ENCODE measurements at places on chromosomes 1 and 21. TPM values are rescaled to one million over a fixed set of nuclear protein-coding genes. Genes with fewer than 3 reads are reported as not detected.

DNA sequence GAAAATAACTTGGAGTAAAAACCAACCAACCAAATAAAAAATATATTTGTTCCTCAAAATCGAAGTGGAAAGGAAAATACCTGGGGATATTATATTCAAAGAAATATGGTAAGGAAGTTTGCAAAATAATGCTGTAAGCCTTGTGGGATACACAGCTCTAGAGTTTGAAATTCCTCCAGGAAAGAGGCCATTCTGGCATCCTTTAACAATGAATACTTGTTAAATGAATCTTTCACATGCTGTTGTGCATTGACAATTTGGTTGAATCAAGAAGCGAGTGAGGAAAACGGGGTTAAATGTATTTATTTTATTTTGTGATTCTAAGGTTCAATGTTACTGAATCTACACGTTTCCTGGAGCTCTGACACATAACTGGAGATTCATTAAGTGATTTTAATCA, 30.5 kb upstream of the NTNG1 start:
- no peaks in the 10 kb centered on the region for H3K4me1 ChIP-seq
- no peaks in the 10 kb centered on the region for H3K36me3 ChIP-seq
- no peak overlapping the region for H3K27ac ChIP-seq
- peaks cover 10% of the 10 kb centered on the region for H3K27me3 ChIP-seq
- no peak overlapping the region for H3K4me3 ChIP-seq

DNA sequence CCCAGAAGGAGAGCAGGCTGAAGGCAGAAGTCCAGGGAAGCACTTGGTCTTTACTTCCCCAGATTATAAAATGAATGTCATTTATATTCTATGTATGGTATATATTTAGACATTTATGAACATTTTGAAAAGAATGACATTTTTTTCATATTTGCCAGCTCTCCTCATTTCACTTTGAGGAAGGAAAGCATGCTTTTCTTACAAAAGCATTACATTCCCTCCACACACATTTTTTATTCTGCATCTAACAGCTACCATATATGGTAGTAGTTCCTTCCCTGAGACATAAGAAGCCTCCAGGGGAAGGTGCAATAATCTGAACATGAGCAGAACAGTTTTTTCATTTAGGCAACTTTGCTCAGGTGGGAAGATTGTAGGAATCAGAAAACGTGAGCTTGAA, 94.0 kb downstream of the LRRC7 start:
- no peak overlapping the region for H3K27ac ChIP-seq
- DNase-seq = no peak
- H3K4me1 ChIP-seq = peaks cover 7% of the 10 kb centered on the region
- H3K36me3 ChIP-seq = no peaks in the 10 kb centered on the region
- no peak overlapping the region for H3K4me3 ChIP-seq
- H3K27me3 ChIP-seq = no peaks in the 10 kb centered on the region

GRCh38 chr1:26994787-26995517, 1.5 kb downstream of the TRNP1 start:
- H3K4me3 ChIP-seq = peak overlapping the region; percentile 83
- H3K4me1 ChIP-seq = peaks cover 26% of the 10 kb centered on the region
- DNase-seq = no peak

The C4BPA gene
- total RNA-seq = not detected

- no peak overlapping the region for H3K27ac ChIP-seq
- DNase-seq = no peak
- H3K36me3 ChIP-seq = no peaks in the 10 kb centered on the region
- no peaks in the 10 kb centered on the region for H3K4me1 ChIP-seq
- no peaks in the 10 kb centered on the region for H3K27me3 ChIP-seq
Observed at GRCh38 chr1:215835951-215836350, 268.8 kb downstream of the KCTD3 start.

GRCh38 chr1:191388283-191388682, 770.0 kb upstream of the RGS18 start:
- H3K4me3 ChIP-seq = no peak overlapping the region
- no peaks in the 10 kb centered on the region for H3K27me3 ChIP-seq
- DNase-seq = no peak
- H3K36me3 ChIP-seq = no peaks in the 10 kb centered on the region
- H3K27ac ChIP-seq = no peak overlapping the region
- H3K4me1 ChIP-seq = no peaks in the 10 kb centered on the region

DNA sequence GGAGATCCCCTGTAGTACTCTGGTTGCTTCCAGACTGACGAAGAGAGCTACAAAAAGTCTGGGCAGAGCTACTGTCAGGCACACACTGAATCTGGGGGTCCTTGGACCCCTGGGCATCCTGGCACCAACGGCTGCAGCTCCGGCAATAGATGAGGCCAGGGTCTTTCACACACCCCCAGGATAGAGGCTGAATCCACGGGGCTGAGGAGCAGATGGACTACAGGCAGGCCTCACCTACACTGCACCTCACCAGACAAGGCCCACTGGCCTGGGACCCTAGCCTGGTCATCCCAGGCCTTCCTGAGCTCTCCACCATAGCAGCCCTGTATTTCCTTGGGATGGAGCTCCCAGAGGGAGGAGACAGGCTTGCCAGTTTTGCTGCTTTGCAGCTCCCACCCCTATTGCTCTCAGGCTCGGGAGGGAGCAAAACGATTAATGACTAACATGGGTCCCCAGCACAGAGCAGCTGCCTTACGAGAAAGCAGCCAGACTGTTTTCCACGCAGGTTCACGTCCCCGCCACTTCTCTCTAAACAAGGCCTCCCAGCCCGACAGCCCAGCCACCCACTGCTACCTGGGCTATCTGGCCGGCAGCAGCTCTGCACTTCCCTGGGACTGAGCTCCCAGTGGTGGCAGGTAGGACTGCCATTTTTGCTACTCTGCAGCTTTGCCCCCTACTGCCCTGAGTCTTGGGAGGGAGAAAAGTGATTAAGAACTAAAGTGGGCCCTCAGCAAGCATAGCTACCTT, 1022.5 kb upstream of the ADGRL2 start:
- no peak for DNase-seq
- no peaks in the 10 kb centered on the region for H3K27me3 ChIP-seq
- H3K27ac ChIP-seq = no peak overlapping the region
- no peaks in the 10 kb centered on the region for H3K4me1 ChIP-seq
- H3K36me3 ChIP-seq = no peaks in the 10 kb centered on the region
- no peak overlapping the region for H3K4me3 ChIP-seq

GRCh38 chr1:241045659-241046058, 311.3 kb downstream of the RGS7 start:
- no peak for DNase-seq
- H3K27me3 ChIP-seq = no peaks in the 10 kb centered on the region
- H3K4me3 ChIP-seq = no peak overlapping the region
- no peaks in the 10 kb centered on the region for H3K4me1 ChIP-seq
- no peaks in the 10 kb centered on the region for H3K36me3 ChIP-seq

- H3K36me3 ChIP-seq = no peaks in the 10 kb centered on the region
- H3K27me3 ChIP-seq = no peaks in the 10 kb centered on the region
- no peak for DNase-seq
- H3K27ac ChIP-seq = peak overlapping the region; percentile 4
- no peak overlapping the region for H3K4me3 ChIP-seq
Observed at GRCh38 chr1:64624218-64624713, 120.6 kb upstream of the RAVER2 start.

DNA sequence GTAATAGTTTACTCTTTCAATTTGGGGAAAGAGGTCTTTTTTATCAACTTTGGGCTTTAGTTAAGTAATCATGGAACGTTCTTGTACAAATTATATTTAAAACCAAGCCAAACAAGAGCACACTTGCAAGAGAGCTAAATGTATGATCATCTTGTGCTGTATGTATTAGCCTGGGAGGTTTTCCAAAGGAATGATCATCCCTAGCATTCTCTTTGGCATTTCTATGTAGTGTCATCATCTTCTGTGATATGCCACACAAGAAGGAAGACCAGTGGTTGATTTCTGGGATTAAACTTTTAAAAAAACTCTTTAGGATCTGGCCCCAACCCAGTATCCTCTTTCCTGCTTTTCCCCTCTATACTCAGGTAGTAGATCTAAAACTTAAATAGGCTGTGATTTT, 38.4 kb upstream of the KCNQ4 start:
- no peak for DNase-seq
- no peaks in the 10 kb centered on the region for H3K27me3 ChIP-seq
- H3K27ac ChIP-seq = no peak overlapping the region
- peaks cover 43% of the 10 kb centered on the region for H3K4me1 ChIP-seq
- no peak overlapping the region for H3K4me3 ChIP-seq
- H3K36me3 ChIP-seq = peaks cover 20% of the 10 kb centered on the region

GRCh38 chr1:183915625-183916510, 110.9 kb downstream of the RGL1 start:
- H3K27me3 ChIP-seq = no peaks in the 10 kb centered on the region
- H3K4me1 ChIP-seq = peaks cover 10% of the 10 kb centered on the region
- H3K4me3 ChIP-seq = peak overlapping the region; percentile 1
- H3K27ac ChIP-seq = peak overlapping the region; percentile 51

DNA sequence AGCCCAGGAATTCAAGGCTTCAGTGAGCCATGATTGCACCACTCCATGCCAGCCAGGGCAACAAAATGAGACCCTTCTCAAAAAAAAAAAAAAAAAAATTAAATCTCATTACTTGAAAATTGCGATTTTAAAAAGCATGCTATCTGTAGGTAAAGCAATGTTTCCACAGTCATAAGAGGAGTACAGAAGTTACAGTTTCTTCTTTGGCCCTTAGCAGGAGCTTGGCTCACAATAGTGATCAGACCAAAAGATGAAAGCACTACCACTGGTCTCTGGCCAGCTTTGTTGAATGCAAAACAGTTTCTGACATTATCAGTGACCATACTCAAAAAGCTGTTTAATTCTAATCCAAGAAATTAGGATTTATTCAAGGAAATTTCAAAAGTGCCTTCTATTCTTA, 31.2 kb downstream of the VAV3 start:
- no peak overlapping the region for H3K4me3 ChIP-seq
- H3K36me3 ChIP-seq = no peaks in the 10 kb centered on the region
- no peak overlapping the region for H3K27ac ChIP-seq

DNA sequence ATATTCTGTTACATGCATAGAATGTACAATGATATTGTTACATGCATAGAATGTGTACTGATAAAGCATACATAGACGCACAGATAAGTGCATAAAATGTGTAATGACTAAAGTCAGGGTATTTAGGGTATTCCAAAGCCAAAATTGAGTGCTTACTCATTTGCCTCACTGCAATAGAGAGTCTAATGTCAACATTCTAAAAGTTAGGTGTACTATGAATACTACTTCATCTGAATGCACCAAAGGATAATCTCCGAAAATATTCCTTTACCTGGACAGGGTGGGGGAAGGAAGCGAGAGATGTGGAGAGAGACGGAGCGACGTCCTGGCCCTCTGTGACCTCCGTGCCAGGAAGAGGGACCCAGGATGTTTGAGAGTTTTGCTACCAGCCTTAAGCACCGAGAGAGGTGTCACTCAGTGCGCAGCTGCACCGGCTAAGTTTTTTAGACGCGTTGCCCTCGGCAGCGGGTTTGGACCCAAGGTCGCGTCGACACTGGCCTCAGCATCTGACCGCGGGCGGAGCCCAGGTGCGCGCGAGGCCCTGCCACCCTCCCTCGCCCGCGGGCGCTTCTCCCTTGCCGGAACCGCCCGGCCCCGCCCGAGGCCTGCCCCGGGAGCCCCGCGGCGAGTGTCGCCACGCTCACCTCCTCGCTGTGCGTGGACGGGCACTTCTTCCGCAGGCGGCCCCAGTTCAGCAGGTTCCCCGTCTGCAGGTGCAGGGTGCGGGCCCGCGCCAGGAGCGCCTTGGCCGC, 660 bp downstream of the GCLM start:
- H3K36me3 ChIP-seq = no peaks in the 10 kb centered on the region
- peak; percentile 52 for DNase-seq
- peaks cover 48% of the 10 kb centered on the region for H3K4me1 ChIP-seq
- no peaks in the 10 kb centered on the region for H3K27me3 ChIP-seq

The RIMKLA gene
- total RNA-seq = 0.05 TPM

The ADGRB2 gene
- 0.18 TPM for total RNA-seq

The CFAP45 gene
- 1.5 TPM for total RNA-seq

The S100B gene
- 73.4 TPM for total RNA-seq

- H3K27ac ChIP-seq = no peak overlapping the region
- no peaks in the 10 kb centered on the region for H3K4me1 ChIP-seq
- peaks cover 4% of the 10 kb centered on the region for H3K27me3 ChIP-seq
- H3K4me3 ChIP-seq = no peak overlapping the region
- H3K36me3 ChIP-seq = no peaks in the 10 kb centered on the region
Observed at GRCh38 chr1:98315309-98315708, 346.2 kb upstream of the SNX7 start.

Measured in naive thymus-derived CD8-positive, alpha-beta T cell (primary cell).